ENCODE measurements at places on chromosomes 2 and 18.

GRCh38 chr2:166519391-166519962, 25.4 kb upstream of the SCN7A start:
- DNase-seq = no peak

- DNase-seq = no peak
These were observed 74.6 kb upstream of the OTOS start for GRCh38 chr2:240214790-240215675.

DNA sequence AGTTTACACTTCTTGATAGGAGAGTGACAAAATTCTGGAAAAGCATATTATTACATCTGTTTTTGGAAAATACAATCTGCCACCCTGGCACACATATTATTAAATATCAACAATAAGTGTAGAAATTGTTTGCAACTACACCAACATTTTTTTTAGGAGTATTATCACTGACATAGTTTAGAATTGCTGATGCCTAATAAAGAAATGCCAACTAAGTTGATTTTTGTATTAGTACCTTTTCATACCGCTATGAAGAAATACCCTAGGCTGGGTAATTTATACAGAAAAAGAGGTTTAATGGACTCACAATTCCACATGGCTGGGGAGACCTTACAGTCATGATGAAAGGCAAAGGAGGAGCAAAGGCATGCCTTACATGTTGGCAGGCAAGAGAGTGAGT, 35.9 kb upstream of the TFPI start:
- DNase-seq = no peak

GRCh38 chr2:160205505-160205904, 5.4 kb upstream of the ITGB6 start:
- peak; percentile 66 for DNase-seq

DNA sequence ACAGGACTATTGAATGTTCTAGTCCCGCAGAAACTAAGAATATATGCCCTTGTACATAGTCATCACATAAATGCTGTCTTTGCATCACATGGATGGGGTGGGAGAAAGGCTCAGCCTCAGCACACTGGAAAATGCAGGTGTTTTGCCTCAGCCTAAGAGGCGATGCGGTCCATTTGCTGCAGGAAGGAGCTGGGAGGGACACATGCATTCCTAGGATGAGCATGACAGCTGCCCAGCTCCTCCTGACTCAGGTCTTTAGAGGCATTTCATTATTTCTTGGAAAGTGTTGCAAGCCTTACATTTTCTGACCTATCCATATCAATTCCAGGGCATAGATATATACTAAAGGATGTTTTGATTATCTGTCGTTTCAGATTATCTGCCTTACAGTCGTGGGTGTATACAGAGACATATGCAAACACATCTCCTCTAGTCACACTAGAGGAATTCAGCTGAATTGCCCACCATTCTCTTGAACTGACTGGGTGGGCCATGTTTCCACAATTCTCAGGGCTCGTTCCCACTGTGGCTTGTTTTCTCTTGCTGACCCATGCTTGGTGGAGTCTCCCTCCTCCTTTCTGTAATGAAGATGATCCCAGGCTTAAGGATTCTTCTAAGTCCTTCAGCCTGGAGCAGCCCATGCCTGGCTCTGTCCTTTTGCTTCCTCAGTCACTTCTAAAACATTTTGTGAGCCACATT, 156.9 kb downstream of the SETBP1 start:
- DNase-seq = no peak

GRCh38 chr2:202032846-202033316, 774 bp upstream of the FZD7 start:
- DNase-seq = peak; percentile 56

DNA sequence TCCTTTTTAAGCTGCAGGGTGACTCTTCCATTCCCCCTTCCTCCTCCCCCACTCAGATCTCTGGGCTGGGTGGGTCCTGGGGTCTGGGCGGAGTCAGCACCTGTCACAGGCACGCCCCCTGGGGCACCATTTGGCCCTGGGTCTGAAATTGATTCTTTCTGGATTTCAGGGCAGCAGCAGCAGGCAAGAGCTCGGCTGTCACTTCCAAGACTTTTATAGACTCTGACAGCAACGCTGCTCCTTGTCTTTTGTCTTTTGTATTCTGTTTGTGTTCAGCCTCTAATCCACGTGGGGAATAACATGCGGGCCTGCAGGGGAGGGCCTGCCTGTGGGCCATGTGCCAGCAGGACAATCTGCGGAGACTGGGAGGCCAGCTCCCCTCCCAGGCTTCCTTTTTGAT, 3.9 kb downstream of the BOD1L2 start:
- no peak for DNase-seq

- DNase-seq = no peak
These were observed 255.1 kb upstream of the ETAA1 start for GRCh38 chr2:67142071-67142470.

DNA sequence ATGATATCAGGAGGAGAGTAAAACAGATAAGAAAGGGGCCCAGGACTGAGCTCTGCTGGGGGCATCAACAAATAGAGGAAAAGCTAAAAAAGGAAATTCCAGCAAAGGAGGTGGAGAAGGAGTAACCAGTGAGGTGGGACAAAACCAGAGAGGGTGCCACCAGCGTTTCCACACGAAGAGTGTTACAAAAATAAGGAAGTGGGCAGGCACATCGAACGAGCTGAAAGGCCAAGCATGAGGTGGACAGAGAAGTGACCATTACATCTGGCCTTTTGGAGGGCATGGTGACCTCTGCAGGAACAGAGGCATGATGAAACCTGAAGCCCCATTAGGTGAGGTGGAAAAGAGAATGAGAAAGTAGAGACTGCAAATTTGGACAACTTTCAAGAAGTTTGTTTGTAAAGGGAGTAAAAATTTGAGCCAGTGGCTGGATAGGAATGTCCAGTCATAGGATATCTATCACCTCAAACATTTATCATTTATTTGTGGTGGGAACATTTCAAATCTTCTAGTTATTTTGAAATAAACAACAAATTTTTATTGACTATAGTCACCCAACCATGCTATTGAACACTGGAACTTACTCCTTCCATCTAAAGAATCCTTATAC, 18.4 kb upstream of the VIT start:
- DNase-seq = peak; percentile 28

GRCh38 chr2:133568172-133568571, at the start of gene NCKAP5:
Gene NCKAP5, minus strand, starts transcription at chr2:133568463. Its CDS starts 50,937 bp downstream, at chr2:133517526.
- DNase-seq = peak; percentile 44

DNA sequence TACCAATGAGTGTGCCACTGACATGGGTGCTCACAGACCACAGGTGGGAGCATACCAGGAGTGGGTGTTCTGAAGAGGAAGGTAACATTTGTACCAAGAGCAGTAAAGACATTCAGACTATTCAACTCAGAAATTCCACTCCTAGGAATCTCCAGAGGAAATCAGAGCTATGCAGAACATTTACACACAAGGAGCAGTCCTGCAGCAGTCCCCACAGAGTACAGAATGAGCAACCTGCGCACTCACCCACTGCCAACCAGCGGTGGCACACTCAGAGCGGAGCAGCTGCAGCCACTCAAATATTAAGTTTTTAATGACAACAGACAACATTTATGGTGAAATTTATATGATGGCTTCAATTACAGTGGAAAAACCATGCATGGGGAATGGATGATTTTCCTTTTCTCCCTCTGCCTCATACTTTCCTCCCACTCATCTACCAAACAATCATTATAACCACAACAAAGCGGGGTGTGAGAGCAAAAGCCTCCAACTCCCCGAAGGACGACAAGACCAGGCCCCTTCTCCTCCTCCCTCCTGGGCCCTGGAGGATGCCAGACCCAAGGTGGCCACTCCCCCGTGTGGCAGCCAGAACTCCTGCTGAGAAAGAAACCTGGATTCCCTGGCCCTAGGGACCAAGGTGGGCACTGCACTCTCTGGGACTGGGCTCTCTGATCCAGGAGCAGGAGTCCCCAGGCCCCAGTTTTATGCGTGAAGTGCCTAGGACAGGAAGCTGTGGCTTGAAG, 5.4 kb downstream of the HS6ST1 start:
- no peak for DNase-seq

DNA sequence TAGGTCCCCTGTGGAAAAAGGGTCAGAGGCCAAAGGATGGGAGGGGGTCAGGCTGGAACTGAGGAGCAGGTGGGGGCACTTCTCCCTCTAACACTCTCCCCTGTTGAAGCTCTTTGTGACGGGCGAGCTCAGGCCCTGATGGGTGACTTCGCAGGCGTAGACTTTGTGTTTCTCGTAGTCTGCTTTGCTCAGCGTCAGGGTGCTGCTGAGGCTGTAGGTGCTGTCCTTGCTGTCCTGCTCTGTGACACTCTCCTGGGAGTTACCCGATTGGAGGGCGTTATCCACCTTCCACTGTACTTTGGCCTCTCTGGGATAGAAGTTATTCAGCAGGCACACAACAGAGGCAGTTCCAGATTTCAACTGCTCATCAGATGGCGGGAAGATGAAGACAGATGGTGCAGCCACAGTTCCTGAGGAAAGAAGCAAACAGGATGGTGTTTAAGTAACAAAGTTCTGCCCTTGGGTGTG, 165.8 kb downstream of the RPIA start:
- DNase-seq = no peak

- peak; percentile 30 for DNase-seq
These were observed 131.2 kb downstream of the TRIB2 start for GRCh38 chr2:12847694-12848575.

DNA sequence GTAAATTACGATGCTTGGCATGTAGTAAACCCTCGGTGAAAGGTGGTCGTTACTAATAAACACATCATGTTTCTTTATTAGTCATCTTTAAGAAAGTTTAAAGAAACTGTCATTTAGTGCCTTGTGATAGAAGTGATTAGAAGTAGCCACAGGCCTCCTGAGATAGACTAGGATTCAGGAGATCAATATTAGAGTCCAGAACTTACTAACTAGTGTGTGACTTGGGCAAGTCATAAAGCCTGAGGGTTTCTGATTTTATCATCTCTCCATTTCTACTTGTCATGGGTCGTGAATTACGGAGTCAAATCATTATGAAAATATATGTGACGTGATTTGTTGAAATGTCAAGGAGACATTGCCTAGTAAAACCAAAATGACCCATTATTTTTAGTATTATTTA, 6.7 kb downstream of the RPE start:
- DNase-seq = no peak

GRCh38 chr18:45408218-45408617, 207.1 kb upstream of the SLC14A2 start:
- no peak for DNase-seq

DNA sequence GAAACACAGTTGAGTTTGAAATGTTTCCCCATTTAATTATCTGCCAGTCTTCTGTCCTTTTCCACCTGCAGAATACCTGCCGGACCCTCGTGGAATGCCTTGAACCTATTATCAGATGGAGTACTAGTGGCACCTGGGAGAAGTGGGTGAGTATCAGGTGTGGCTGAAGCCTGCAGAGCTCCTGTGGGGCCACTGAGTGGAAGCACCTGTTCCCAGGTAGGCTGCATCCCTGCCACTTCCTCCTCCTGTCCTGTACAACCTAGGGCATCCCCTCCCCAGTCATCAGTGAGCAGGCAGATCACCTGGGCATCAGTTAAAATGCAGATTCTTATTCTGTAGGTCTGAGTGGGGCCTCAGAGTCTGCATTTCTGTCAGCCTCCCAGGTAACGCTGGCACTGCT, 80.8 kb upstream of the BZW1 start:
- no peak for DNase-seq

DNA sequence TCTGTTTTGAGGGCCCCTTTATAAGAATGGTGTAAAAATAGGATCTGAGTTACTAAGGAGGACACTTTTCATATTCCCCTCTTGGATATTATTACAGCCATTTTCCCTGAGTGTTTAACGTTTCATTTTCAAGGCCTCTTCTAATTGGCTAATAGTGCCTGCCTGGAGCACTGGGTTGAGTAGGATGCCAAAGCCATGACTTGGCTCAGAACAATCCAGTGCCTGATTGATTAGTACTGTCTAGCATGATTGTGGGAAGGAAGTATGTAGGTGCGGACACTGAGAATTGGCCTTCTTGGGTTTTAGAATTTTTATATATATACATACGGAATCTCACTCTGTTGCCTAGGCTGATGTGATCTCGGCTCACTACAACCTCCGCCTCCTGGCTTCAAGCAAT, 66.1 kb downstream of the NAB1 start:
- peak; percentile 12 for DNase-seq

DNA sequence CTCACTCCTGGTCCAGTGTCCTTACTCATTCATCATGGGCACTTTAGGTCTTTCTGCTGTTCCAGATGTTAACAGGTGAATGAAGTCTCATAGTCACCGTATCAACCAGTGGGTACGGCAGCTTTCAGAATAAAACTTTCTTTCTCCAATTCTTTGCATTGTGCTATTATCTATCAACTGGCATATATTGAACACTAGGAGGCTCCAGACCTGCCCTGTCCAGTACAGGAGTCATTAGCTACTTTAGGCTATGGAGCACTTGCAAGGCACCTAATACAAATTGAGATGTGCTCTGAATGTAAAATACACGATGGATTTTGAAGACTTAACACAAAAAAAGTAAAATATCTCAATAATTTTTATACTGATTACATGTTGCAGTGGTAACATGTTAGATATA, 43.2 kb upstream of the NEB start:
- no peak for DNase-seq

DNA sequence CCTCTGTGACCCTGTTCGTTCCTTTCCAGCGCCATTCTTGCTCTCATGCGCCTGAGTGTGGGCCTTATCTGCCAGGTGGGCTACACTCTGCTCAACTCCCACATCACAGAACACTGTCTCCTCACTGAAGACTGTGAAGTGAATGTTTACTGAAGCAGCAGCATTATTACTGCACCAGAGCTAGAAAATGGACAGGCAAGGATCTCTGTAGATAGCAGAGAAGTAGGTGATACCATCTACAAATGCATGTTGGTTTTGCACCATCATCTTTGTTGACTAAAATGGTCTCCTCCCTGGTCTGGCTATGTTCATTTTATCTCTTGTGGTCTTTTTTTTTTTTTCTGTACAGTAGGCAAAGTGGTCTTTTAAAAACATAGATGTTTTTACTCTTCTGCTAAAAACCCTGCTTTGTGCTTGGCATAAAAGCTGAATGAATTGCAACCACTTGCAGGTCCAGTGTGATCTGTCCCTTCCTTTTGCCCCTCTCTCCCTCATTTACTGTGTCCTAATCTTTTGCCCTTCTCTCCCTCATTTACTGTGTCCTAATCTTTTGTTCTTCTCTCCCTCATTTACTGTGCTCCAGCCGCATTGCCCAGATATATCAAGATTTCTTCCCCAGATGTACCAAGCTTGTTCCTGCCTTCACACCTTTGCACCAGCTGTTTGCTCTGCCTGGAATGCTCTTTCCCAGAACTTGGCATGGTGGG, 35.4 kb downstream of the BABAM2 start:
- no peak for DNase-seq

DNA sequence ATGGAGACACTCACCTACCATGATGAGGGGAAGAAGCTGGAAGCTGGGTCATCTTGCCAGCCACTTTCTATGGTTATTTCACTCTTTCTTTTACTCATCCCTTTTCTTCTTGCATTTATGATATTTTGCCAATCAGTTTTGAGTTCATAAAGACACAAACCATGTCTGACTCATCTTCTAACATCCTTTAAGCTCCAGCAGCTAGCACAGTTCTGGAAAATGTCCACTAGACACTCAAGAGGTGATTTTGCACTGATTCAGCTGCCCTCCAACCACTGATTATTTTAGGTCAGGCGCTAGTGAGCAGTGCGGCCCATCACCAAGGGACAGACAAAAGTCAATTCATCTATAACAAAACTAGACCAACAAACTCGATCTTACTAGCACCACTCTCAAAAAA, 537.1 kb upstream of the ID2 start:
- DNase-seq = peak; percentile 29

- DNase-seq = peak; percentile 22
These were observed 24.0 kb upstream of the SULT1C3 start for GRCh38 chr2:108215794-108216211.
